ENCODE measurements at places on chromosomes 5 and 9.

DNA sequence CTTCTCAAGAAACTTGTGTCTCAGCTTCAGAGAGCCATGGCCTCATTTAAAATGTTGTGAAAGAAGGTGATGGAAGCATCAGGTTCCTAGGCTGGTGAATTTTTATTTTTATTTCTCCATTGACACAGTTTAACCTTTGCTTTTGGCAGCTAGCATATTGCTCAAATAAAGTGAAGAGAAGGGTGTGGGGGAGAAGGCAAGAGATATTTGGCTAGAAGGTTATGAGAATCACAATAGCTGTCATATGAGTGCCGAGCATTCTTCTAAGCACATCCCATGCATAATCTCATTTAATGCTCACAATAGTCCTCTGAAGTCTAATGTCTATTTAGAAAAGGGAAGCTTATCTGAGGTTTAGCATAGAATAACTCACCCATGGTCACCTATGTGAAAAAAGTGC lies 43.1 kb downstream of the GRIA1 start:
- no peak for DNase-seq

GRCh38 chr9:116928289-116928688 lies 241.2 kb downstream of the TRIM32 start:
- no peak for DNase-seq

- no peak for DNase-seq
Observed at GRCh38 chr9:107669422-107669821, 179.9 kb upstream of the KLF4 start.

GRCh38 chr9:130487500-130487899 lies 42.7 kb downstream of the ASS1 start:
- DNase-seq = no peak

GRCh38 chr5:97049175-97049574 lies 93.2 kb downstream of the LIX1 start:
- DNase-seq = no peak

- no peak for DNase-seq
Observed at GRCh38 chr9:20659474-20659967, 24.5 kb upstream of the FOCAD start.

- no peak for DNase-seq
Observed at GRCh38 chr5:168984135-168984675, 316.7 kb downstream of the SLIT3 start.

- no peak for DNase-seq
Observed at GRCh38 chr9:107733523-107733894, 243.9 kb upstream of the KLF4 start.

- no peak for DNase-seq
Observed at GRCh38 chr9:137820161-137820855, 57.3 kb upstream of the CACNA1B start.

GRCh38 chr5:4023091-4023752 lies 427.6 kb downstream of the IRX1 start:
- no peak for DNase-seq

DNA sequence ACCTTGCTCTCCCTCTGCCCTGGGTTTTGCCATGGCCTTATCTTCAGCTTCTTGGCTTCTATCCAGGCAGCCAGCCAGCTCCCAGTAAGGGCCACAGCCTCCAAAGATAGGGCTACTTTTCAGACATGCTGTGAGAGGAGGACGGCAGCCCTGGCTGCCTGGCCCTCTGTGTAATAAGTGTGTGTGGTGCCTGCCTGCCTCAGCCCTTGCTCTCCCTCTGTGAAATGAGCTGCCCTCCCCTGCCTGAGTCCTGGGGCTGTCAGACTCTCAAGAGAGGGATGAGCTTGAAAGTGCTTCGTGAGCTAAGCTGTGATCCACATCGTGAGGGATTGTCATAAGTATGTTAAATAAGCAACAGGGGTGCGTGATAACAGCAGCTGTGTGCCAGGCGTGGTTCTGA lies 8.1 kb downstream of the NDST1 start:
- peak; percentile 70 for DNase-seq

- no peak for DNase-seq
Observed at GRCh38 chr5:5005353-5005752, 134.8 kb upstream of the ADAMTS16 start.

DNA sequence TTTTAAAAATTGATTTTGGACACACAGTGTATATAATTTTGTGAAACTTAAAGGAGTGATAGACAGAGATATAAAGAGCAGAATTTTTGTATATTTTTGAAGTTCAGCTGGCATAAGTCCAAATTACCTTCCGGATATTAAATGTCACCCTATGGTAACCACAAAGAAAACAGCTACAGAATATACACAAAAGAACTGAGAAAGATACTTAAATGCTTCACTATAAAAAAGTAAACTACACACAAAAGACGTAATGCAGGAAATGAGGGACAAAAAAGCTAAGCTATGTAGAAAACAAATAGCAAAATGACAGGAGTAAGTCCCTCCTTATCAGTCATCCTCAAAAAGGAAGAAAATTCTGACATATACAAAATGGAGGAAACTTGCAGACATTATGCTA lies 29.4 kb downstream of the HACD4 start:
- DNase-seq = no peak

DNA sequence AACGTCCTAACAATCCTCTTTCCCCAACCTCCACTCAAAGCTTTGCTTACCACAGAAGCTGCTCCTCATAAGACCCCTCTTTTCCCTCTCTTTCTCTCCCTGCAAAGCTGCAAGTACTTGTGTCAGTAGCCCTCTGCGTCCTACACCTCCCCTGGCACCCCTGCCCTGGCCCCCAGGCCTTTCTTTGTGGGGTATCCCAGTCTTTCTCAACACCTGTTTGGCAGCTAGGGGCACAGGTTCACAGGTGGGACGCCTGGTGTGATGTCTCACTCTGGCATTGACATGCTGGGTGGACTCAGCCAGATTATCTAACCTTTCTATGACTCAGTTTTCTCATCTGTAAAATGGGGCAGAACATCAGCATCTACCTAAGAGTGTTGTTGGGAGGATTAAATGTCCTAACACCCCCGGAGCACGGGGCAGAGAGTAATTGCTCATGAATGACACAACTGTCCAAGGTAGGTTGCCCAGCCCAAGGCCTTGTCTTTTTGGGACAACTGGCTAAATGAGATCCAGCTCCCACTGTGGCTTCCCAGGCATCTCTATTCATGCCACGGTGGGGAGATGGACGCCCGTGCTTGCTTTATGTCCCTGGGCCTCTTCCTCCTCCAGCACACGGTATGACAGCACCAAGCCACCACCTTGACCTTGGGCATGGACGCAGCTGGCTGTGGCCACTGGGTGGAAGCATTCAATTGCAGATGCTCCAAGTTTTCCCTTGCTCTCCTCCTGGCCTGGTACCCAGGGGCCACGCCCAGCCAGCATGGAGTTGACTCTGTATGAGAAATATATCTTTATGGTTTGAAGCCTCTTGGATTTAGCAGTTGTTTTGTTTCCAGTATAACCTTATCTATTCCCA lies 190.4 kb downstream of the RGS3 start:
- no peak for DNase-seq

GRCh38 chr9:104503440-104503839 lies 623 bp upstream of the OR13F1 start:
- no peak for DNase-seq

DNA sequence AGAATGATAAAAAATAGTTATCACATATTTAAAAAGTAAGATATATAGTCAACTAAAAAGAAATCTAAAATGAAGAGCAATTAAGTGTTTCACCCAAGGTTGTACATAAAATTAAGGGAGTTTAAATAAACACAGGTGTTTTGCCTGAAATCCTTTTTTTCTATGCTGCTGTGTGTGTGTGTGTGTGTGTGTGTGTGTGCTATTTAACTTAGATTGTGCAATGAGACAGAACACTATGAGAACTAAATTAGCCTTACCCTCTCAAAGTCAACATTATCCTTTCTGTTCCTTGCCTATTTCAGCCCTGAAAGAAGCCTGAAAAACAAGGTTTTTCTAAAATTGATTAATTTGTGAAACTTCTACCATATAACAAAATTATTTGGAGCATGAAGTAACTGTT lies 516.2 kb downstream of the ELAVL2 start:
- no peak for DNase-seq

DNA sequence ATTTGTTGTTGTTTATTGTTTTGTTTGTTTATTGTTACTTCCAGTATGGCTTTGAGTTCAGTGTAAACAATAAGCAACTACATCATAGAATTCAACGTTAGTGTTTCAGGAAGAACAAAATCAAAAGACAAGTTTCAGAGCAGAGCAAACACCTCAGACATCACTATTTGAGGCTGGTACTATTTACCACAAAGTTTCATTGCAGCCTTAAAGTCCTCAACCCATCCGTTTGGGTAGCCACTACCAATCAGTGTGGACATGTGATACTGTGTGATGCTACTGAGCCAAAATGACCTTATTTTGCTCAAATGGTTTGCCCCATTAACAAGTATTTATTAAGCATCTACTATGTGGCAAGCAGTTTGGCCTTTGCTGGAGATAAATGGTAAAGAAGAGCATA lies 458.5 kb upstream of the PTGER4 start:
- no peak for DNase-seq

- peak; percentile 82 for DNase-seq
Observed at GRCh38 chr9:87657190-87657589, 68.7 kb upstream of the CTSL start.

DNA sequence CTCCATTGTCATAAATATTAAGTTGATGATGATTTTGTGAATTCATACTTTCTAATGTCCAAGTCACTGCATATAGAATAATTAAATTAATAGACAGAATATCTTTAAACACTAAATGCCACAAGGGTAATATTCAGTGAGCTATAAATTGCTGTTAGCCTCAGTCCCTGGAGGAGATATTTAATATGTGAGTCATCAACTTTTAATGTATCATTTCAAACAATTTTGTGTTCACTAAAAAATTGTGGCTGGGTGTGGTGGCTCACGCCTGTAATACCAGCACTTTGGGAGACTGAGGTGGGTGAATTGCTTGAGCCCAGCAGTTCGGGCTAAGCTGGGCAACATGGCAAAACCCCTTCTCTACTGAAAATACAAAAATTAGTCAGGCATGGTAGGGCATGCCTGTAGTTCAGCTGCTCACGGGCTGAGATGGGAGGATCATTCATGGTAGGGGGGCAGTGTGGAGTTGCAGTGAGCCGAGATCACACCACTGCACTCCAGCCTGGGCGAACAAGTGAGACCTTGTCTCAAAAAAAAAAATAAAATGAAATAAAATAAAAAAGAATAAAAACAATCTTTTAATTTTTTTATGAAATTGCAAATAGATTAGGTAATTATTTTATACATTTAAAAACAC lies 717.3 kb upstream of the CHD1 start:
- peak; percentile 4 for DNase-seq

- DNase-seq = peak; percentile 79
Observed at GRCh38 chr9:35051069-35051967, 21.1 kb downstream of the VCP start.

DNA sequence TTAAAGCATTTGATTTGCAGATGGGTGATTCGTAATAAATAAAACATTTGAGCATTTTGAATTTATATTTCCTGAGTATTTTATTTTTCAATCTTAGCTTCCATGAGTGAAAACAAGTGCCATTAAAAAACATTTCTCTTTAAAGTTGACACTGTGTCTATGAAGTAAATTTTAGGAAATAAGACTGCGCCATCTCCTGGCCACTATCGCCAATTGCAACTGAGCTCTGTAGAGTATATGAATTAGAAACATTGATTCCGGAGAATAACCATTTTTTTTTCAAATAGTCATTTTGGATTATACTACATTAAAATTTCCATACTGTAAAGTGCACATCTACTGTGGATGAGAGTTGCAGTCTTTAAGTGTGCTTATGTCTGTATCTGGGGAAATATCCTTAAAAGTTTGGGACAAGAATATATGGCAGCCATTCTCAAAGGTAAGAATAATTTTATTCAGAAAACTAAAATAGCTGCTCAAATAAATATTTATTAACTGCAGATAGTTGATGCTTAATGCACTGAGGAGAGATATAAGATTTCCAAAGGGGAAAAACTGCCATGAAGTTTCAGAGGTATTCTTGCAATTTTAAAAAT lies 5.9 kb downstream of the DMRTA1 start:
- DNase-seq = peak; percentile 65

DNA sequence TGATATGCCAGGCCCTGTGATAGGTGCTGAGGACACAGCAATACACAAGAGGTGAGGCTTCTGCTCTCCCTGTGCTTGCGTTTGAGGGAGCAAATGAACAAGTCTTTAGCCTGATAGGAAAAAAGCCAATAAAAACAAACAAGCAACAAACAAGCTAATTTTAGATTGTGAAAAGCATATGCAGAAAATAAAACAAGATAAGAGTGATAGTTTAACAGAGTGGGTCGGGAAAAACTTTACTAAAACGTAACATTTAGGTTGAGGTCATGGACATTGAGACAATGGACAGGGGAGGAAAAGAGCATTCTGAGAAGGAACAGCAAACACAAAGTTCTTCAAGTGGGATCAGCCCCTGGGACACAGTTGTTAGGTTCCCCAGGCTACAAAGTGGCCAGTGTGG lies 4.3 kb downstream of the SMIM3 start:
- no peak for DNase-seq

DNA sequence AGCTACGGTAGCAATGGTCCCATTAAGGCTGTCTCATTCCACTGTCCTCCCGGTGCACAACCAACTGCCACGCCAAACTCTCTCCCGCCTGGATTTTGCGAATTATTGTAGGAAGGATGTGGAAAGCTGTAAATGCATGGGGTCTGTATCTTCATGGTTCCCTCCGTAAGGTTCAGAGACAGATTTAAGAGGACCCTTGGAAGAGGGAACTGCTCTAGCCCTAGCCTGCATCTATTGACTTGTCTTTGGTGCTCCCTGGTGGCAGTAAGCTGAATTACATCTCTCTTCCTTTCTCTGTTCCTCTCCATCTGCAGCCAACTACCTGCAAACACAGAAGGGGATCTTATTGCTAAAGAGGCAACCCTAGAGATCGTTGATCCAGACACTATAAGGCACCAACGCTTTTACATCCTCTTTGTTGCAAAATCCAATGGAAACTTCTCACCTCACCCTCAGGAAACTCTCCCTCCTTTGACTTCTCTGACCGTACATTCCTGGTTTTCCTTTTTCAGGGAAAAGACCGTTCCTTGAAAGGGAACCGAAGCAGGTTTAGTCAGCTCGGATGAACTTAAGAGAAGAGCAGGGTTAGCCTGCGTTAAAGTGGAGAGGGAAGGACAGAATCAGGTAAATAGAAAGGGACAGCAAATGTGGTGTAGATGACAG lies 11.9 kb downstream of the CAPSL start:
- DNase-seq = peak; percentile 68

DNA sequence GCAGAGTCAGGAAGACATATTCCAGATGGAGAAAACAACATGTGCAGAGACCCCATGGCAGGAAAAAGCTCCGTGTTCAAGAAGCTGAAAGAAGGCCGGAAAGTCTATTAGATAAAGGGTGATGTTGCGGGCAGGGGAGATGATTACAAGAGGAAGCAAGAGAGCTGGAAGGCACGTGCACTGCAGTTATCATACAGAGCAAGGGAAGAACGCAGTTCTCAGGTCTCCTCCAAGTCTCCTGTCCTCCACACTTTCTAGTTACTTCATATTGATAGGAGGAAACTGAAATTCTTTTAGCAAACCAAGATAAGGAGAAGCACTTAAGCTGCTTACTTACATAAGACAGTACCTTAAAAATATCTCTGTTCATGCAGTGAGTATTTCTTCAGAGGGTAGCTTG lies 58.3 kb upstream of the PLPP6 start:
- DNase-seq = no peak

- DNase-seq = no peak
Observed at GRCh38 chr5:124521461-124522230, 224.8 kb downstream of the ZNF608 start.

Measured in choroid plexus epithelial cell (primary cell).